ENCODE measurements at places on chromosomes 7 and 10.
A peak's percentile ranks its signal among the peaks of the same experiment; 100 is the strongest.

- DNase-seq, result no peak
These were observed 29.5 kb upstream of the COBL start for GRCh38 chr7:51346126-51346525.

DNA sequence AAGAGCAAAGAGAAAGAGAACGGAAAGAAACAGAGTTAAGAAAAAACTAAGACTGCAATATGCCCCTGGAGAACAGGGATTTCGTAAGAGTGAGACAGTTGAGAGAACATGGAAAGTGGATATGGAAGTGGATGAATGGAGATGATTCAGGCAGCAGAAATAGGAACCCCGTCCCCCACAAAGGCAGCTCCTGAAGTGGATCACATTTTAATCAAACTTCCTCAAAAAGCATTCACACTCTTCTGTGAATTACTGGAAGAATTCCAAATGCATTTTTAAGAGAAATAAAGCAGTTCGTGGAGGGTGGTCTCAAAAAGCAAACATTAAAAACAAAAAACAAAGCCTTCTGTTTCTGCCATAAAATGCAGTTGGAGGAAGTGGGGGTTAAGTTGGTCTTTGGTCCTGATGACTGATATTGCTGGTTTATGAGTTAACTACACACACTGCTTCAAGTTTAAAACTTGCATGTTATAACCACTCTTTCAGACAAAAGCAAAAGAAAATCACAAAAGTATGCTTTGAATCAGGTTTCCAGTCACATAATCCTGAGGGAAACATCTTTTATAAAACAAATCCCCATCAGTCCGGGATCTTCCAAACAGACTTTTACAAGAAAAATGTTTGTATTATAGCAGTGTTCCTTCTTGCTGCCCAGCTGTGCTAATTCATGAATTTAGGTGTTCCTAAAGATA is 214.3 kb downstream of the FANK1 start:
- DNase-seq, result no peak

DNA sequence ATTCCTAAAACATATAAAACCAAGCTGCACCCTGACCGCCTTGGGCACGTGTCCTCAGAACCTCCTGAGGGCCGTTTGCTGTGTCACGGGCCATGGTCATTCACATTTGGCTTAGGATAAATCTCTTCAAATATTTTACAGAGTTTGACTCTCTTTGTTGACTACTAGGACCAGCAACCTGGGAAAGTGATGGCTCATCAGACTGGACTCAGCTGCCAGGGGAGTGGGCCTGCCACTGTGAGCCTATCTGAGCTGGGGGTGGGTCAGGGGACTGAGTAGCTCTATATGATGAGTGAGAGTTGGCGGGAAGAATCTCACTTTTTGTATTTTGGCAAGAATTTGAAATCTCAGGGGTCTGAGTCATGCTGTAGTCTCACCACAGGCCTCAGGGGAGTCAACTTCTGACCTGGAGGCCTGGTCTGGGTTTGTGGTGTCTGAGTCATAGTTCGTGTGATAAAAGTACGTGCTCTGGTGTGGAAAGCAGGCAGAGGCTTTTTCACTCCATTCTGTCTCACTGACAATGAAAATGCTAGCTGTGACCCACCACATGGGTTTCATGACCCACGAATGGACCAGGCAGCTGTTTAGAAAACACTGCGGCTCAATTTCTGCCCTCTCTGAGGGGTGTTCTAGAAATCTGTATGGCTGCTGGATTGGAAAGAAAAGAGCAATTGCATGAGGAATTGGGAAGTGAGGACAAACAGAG is 4.2 kb upstream of the UPP1 start:
- peak; percentile 53 for DNase-seq

- DNase-seq, result no peak
These were observed 31.1 kb upstream of the LYZL1 start for GRCh38 chr10:29257784-29258135.

DNA sequence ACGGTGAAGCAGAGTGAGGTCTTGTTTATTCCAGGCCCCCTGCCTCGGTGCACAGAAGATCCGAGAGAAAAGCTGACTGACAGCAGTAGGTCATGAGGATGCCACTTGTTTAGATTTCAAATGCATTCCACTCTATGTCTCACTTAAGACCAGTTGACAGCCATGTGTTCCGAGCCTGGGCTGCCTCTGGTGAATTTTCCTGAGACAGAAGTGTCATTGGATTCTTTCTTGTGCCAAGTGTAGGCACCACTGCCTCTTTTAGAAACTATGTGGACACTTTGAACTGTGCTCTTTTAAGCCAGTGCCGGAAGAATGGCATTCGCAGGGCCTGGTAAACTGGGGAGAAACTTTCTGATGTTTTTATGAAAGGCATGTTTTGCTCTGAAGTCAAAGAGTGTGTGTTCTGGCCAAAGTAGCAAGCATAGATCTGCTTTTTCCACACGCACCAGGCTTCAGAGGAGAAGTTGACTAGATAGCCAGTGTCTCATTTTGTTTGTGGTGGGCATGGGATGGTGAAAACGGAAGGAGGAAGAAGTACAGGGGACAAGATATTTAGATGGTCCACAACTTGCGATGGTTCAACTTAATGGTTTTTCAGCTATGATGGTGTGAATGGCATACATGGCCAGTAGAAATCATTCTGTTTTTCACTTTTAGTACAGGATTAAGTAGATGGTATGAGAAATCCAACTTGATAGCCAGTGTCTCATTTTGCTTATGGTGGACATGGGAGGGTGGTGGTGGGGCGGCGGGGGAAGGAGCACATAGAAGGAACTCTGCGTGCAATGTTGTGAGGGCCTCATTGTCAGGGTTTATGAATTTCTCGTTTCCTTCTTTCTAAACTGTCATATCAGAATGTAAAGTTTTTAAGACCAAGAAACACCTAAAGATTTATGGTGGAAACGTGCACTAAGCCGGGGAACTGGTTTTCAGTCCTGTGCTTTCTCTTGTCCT is 41.5 kb downstream of the CYP17A1 start:
- DNase-seq, result no peak

- DNase-seq, result no peak
These were observed 172.6 kb upstream of the FZD1 start for GRCh38 chr7:91091631-91092030.

- no peak for DNase-seq
These were observed 910 bp downstream of the ARHGAP19 start for GRCh38 chr10:97291357-97292096.

DNA sequence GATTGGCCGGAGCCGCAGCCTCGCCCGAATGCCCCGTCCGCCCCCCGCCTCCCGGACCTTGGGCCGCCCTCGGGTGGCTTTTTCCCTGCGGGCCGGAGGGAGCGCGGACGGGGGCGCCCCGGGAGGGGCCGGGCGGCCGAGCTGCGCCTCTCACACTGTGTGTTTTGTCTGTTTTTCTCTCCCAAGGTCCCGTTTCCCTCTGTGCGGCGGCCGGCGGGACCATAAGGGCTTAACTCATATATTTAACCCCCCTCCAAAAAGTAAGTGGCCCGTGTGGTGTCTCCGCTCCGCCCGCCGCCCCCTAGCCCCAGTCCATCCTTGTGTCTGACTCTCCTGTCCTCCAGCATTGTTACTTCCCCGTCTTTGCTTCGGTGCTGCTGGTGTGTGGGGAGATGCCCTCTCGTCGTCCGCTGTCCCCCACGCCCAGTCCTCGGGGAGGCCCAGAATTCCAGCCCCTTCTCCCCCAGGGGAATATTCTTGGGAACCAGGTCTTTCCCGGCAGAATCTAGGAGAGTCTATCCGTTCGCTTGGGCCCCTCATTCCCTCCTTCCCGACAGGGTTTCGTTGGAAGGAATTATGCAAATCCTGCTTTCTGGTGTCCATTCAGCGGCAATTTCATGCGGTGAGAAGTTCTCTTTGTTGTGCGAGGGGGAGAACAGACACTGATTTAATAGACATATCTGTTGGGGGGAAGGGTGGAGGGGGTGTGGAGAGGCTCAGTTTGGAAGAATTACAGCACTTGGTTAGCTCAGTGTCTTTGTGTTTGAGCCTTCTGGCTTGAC is 1.3 kb downstream of the LCOR start:
- DNase-seq, result no peak

DNA sequence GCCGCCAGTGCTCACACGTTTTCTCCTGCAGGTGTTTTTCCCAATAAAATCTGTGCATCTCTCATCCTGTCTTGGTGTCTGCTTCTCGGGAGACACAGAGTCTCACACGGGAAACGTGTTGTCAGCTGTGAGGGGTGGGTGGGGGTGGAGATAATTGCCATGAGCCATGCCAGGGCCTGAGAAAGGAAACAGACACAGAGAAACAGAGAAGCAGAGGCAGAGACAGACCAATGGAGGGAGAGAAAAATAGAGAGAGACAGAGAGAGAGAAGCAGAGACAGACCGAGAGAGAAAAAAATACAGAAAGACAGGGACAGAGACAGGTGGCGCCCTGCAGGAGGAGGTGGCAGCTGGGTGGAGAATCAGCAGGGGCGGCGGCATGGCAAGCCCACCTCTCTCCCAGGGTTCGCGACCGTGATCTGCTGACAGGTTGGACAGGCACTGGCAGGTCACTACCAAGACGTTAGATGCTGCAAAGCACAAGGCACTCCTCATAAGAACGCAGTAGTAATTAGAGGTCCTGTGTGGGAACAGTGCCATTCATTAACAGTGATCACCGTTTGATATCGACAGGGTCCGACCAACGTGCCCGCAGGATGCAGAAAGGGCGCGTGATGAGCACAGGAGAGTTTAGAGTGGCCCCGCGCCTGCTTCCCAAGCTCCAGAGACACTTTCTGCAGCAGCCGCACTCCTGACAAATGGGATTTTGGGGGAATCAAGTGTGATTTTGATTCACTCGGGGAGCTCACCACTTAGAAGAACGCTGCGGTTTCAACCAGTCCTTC is 70.5 kb upstream of the INSIG1 start:
- DNase-seq, result no peak

- no peak for DNase-seq
These were observed 609.9 kb downstream of the DNAJB9 start for GRCh38 chr7:109179601-109180000.

All from GM12892 (cell line).